ENCODE measurements at places on chromosomes 1 and 21.

GRCh38 chr21:41830764-41831452, 48.2 kb downstream of the PRDM15 start:
- DNase-seq = no peak

DNA sequence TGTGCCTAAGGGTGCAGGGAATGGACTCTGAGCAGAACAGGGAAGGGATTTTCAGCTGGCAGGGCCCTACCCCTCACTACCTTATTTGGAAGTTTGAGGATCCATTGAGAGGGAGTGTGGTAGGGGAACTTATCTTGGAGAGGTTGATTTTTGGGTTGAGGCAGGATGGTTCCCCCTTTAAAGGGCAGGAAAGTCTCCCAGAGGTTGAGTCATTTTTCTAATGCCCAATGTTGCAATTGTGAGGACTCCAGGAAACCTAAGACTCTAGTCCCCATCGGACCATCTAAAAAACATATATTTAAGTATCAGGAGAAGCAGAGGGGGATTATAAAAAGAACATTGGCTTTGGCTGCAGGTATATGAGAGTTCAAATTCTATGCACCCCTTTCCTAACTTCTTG, 47.3 kb downstream of the SAMD13 start:
- DNase-seq = no peak

- peak; percentile 18 for DNase-seq
Measured at GRCh38 chr1:43069461-43070050, 102.5 kb downstream of the EBNA1BP2 start.

DNA sequence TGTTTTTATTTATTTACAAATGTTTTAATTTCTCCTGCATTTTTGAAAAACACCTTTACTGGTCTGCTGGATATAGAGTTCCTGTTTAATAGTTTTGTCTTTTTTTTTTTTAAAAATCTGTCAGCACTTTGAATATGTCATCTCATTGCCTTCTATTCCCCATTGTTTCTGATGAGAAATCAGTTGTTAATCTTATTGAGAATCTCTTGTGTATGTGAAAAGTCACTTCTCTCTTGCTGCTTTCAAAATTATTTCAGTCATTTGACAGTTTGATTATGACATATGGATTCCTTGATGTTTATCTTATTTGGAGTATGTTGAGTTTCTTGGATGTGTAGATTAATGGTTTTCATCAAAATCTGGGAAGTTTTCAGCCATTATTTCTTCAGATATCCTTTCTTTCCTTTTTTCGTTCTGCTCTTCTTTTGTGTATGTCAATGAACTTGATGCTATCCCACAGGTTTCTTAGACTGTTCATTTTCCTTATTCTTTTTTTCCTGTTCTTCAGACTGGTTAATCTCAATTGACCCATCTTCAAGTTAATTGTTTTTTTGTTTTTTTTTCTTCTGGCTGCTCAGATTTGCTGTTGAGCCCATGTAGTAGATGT, 51.2 kb upstream of the CCDC190 start:
- no peak for DNase-seq

DNA sequence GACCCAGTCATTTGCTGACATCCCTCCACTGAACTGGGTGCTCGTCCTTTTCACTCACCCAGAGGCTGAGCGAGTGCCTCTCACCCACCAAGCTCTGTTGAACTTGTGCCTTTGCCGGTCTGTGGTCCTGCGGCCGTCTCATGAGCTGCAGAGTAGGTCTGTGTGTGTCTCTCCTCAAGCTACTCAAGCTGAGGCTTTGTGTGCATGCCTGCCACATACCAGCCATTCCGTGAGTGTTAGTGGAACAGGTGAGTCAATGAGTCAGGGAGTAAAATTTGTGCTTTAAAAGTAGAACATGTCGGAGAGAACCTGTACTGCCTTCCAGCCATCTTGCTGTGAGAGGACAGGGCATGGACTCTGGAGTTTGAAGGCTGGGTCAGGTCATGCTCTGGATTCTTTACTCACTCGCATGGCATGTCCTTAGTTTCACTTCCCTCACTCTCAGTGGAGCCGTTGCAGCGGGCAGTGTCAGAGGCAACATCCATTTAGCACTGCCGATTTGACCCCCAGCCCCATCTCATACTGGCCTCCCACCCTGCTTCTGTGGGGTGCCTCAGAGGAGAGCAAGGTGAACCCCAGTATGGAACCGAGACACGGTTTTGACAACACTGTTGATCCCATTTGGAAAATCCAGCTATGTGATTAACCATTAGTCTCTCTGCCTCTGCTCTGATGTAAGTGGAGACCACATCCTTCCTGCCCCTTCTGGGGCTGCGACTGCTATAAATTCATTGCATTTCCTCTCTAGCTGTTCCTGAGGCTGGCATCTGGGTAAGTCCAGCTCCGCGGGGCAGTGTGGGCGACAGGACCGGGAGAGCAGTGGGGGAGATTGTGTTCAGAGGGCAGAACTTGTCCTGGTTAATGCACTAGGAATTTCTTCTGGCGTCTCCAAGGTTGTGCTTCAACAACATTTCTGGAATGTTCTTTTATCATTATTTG, at the start of gene NLRP3:
NLRP3 (plus strand) TSS at position 751 of the 939 bp plus-strand sequence. CDS start 2,628 bp downstream, outside the sequence.
- peak; percentile 3 for DNase-seq

DNA sequence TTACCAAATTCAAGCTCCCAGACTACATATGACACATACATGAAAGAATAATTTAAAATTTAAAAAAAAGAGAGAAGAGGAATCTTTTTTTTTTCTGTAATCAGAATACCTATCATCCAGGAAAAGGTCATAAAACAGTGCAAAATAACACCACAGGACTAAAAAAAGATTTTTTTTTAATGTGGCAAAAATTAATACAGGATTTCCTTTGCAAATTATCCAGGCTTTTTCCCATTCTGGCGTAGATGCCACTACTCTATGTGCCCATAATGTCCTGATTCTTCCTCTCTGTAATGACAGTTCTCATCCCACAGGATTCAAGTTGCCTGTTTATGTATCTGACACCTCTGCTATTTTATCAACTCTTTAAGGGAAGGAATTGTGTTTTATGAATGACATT, 429.6 kb downstream of the SMYD3 start:
- no peak for DNase-seq

GRCh38 chr1:232620356-232620969, 9.5 kb downstream of the SIPA1L2 start:
- peak; percentile 60 for DNase-seq

- no peak for DNase-seq
Measured at GRCh38 chr1:63950023-63950422, 176.2 kb downstream of the ROR1 start.

DNA sequence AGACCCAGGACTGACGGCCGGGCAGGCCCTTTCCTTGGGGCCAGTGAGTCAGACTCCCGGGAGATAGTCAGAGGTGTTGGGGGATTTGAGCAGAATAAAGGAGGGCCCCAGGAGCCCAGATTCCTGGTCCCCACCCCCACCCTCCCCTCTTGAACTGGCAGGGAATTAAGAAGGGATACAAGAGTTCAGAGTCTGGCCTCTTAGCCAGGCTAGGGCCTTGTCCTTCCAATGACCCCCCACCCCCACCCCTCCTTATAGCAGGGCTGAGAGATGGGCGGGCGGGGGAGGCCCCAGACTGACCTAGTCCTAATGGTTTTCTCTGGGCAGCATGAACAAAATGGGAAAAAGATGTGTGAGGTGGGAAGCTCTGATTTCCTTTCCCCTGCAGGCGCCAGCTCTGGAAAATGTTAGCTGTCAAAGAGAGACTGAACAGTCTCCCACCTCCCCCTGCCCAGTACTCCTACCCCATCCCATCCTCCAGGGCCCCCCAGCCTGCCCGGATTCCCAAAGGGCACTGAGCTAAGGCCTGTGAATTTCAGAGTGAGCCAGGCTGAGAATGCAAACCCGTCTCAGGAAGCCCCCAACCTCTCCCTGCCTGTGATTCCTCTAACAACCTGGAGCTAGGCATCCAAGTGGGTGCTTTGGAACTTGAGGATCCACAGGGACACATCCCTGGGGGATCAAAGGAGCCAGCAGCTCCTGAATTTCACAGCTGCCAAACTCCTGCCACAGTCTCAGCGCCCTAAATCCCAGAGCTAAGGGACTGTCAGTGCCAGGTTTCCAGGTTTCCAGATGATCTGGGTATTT, 5.8 kb upstream of the CRABP2 start:
- peak; percentile 49 for DNase-seq

DNA sequence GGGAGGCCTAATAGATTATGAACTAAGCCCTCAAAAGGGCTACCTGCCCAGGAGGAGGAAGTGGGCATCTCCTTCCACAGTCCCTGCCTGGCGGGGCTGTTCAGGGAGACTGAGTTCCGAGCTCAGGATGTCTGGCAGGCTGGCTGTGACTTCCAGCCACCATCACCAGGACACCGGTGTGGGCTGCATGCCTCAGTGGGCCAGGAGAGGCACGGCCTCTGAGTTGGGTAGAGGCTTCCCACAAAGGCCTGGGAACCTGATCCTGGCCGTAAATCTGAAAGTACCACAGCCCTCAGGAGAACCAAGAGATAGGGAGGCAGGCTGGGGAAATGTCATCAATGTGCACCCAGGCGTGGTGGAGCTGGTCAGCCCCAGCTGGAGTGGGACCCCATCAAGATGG, 29.1 kb downstream of the NTPCR start:
- no peak for DNase-seq

DNA sequence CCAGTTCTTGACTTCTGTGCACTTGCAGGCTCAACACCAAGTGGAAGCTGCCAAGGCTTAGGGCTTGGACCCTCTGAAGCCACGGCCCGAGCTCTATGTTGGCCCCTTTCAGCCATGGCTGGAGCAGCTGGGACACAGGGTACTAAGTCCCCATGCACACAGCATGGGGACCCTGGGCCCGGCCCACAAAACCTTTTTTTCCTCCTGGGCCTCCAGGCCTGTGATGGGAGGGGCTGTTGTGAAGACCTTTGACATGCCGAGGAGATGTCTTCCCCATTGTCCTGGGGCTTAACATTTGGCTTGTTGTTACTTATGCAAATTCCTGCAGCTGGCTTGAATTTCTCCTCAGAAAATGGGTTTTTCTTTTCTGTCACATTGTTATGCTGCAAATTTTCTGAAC, 59.8 kb downstream of the DISC1 start:
- DNase-seq = no peak

GRCh38 chr1:198007687-198008607, 90.8 kb downstream of the LHX9 start:
- DNase-seq = peak; percentile 80

- DNase-seq = no peak
Measured at GRCh38 chr21:28239340-28239739, 753.3 kb downstream of the LTN1 start.

- DNase-seq = peak; percentile 75
Measured at GRCh38 chr1:182616130-182617013, 12.2 kb upstream of the RGS16 start.

DNA sequence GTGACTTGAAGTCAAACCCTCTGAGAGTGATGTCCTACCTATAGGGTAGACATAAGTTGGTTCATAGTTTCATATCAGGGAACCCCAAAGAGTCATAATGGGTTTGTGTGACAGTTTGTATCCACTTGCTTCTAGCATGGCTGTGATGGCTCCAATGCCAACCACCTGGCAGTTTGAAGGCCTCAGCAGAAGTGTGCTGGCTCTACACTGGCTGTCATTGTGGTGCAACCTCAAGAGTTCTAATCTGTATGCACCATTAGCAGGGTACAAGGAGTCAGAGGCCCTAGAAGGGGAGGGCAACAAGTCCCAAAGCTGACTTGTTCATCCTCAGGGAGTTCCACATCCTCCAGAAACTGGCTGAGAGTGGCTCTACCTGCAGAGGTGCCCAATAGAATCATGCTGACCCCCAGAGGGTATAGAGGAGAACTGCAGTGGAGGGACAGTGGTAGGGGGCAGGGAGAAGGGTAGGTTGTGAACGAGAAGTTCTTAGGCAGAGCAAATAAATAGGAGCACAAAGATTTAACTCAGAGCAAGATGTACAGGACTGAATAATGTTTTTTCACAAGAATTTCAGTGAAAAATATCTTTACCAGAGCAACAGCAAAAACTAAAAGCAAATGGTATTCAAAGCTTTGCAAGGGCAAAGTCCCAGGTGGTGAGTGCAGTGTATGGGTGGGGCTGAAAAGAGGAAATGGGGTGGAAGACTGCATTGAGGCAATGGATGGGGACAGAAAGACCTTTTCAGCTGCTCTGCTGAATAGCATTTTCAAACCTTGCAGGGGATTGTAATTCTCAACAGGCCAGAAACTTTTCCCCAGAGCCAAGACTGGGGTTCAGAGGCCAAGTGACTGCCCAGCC, 3.2 kb downstream of the FCRL2 start:
- DNase-seq = no peak

- DNase-seq = peak; percentile 15
Measured at GRCh38 chr1:152244576-152245273, 20.7 kb upstream of the HRNR start.

- no peak for DNase-seq
Measured at GRCh38 chr1:54291276-54292001, 91.5 kb downstream of the MRPL37 start.

GRCh38 chr1:246151796-246152434, 355.2 kb downstream of the SMYD3 start:
- DNase-seq = peak; percentile 21

- DNase-seq = no peak
Measured at GRCh38 chr1:112356765-112357164, 39.2 kb upstream of the CTTNBP2NL start.

All from EH (cell line).